Eye (tissue), 1 donor: ENCODE measurements at places on chromosomes 6 and 20.

- peak; percentile 42 for DNase-seq
Measured at GRCh38 chr6:37021356-37022129, 16.1 kb downstream of the FGD2 start.

DNA sequence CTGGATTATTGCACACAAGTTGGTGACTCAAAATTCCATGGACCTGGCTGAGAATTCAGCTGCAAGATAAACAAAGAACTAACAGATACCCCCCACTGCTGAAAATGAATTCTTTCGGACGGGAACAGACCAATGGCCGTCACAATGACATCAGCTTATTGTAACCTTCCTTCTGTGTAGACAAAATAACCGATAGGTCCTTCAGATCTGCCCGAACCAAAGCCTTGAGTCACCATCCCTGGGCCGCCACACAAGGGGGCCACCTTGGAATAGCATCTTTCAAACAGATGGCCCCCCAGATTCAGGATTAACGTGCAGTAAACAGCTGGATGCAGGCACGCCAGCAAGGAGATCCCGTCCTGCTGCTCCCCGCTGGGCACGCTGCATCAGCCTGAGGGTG, 214.0 kb upstream of the EXOC2 start:
- DNase-seq = peak; percentile 46

DNA sequence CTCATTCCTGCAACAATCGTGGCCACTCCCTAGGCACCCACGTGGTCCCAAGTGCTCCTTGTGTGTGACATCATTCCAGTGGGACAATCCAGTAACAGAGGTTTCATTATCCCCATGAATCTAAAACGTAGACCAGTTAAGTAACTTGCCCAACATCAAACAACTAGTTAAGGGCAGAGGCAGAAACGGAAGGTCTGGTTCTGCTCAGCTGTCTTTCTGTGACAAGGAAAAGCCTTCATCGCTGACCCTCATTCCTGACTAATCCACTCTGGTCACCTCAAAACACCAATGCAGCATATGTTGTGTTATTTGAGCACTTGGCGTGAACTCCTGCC, 261.4 kb upstream of the JARID2 start:
- peak; percentile 19 for DNase-seq

GRCh38 chr6:150033207-150033771, 8.0 kb upstream of the RAET1L start:
- DNase-seq = no peak

DNA sequence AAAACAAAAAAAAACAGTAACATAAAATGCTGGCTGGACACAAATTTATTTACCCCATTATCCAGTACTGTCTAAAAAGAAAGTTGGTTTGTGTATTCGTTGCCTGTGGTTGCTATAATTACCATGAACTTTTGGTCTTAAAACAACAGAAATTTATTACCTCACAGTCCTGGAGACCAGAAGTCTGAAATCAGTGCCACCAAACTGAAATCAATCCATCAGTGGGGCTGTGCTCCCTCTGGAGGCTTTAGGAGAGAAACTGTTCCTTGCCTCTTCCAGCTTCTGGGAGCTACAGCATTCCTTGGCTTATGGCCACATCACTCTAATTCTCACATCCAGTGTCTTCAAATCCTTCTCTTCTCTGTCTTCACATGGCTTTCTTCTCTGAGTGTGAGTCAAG, 79.4 kb downstream of the SNX5 start:
- DNase-seq = no peak

- no peak for DNase-seq
Measured at GRCh38 chr6:79384845-79385244, 150.4 kb upstream of the HMGN3 start.

DNA sequence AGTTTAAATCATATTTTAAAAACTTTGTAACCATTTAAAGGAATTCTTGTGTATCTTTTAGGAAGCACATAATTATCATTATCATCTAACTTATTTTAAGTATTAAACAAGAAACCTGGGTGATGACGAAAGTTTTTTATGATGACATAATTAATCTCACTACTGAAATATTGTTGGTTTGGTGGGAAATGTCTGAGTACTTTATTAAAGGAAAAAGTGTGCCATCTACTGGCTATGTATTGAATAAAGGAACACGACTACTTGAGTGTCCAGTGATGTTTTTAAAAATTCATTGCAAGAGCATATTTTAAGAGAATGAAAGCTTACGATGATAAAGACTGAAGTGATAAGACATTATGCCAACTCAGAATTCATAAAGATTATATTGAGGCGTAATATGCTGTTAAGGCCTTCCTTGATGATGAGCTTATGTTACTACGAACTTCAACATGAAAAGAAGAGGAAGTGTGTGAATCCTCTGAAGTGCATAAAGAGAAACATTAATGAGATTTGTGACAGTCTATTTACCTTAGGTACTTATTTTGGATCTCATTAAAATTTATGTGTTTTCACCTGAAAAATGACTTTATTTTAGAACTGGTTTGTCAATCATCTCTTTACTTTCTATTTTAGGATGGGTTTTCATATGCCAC, 12.0 kb upstream of the TRMT11 start:
- peak; percentile 77 for DNase-seq

- DNase-seq = no peak
Measured at GRCh38 chr6:44869321-44869897, 458.7 kb upstream of the RUNX2 start.

- DNase-seq = no peak
Measured at GRCh38 chr6:127291495-127291894, 24.8 kb downstream of the RNF146 start.

DNA sequence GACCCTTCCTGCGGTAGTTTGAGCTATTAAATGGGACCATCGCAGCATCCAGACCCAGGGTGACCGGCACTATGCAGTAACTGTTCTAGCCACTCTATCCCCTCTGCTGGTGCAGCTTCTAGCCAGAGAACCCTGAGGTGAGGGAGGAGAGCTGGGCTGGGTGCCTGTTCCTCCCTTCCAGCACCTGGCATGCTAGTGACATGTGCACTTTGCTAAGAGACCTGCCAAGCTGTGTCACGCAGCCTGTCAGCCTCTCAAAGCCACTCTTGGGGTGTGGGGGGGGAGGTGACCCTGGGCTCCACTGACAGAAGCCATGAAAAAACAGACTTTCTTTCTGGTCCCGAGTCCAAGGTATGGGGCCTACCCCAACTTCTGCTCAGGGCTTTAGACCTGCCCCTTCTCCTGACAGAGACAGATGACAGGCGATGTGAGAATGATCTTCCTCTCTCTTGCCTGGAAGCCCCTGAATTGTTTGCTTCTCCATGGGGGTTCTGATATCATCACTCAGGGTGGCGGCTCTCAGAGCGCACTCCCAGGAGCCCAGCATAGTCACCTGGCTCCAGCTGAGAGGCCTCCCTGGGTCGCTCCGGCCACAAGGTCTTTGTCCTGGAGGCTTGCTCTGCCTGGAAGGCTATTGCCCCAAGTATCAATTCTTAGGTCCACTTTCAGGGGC, 47.2 kb upstream of the MLN start:
- DNase-seq = no peak

DNA sequence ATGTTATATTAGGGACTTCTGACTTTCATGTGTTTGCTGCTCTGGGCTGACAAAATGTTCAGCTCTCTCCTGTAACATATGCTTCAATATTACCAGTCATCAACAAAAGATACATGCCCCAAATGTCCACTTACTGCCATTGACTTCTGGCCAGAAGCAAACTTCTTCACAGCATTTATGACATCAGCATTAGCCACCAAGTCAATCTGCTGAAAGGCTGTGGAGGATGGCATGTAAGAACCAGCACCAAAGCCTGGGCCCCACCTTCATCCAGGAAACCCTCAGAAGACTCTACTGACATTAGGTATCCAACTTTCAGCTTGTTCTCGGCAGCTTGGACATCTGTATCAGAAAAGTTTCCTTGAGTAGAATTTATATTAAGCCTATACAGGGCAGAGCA, 595.5 kb downstream of the COL12A1 start:
- no peak for DNase-seq

- DNase-seq = peak; percentile 24
Measured at GRCh38 chr6:51112731-51113130, 294.1 kb downstream of the TFAP2B start.

GRCh38 chr6:168331058-168331457, 11.5 kb upstream of the DACT2 start:
- DNase-seq = no peak

DNA sequence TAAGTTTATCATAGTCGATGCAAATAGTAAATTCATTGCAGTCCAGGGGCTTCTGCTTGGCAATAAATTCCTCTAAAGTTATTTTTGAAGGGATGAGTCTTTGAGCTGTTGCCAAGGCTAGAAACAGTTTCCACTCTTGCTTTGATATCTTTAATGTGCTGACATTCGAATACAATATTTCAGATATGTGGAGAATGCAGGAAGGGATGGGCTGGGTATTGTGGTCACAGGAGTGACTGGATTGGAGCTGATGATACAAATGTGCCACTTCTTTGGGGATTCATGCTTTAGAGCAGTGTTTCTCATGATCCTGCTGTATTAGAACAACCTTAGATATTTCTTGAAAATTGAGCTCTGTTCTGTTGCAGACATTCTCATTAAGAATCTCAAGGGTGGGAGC, 139.0 kb downstream of the PRDM13 start:
- DNase-seq = no peak

GRCh38 chr20:46128310-46129151, 10.4 kb downstream of the CD40 start:
- peak; percentile 69 for DNase-seq

DNA sequence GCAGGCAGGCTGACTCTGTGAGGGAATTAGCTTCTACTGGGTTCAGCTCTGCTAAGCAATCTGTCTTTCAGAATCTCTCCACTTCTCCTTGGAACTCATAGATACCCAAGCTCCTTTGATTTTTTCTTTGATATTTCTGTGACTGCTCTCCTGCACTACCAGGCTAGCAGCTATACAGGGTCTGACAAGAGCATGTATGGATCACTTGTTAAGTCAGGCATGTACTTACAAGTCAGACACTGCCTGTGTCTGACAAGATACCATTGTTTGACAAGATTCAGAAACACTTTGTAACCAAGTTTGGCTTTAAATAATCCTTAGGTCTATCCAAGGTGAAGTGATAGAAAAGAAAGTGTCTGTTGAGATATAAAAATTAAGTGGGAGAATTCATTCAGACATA, 79.5 kb downstream of the SESN1 start:
- peak; percentile 56 for DNase-seq

- no peak for DNase-seq
Measured at GRCh38 chr20:9491324-9491723, 23.1 kb upstream of the LAMP5 start.

DNA sequence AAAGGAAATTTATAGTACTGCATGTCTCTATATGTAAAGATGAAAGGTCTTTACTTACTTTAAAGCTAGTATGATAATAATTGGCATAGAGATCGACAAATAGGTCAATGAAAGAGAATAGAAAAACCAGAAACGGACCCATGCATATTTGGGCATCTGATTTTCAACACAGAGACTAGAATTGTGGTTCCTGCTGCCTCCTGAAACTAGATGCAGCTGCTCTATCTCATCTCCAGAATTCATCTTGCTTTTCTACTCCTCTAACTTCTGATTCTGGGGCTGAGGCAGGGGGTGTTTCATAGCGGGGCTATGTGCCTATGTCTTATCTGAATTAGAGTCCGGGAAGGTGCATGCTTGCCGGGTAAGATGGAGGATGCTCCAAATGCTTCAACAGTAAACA, 105.9 kb downstream of the ADTRP start:
- DNase-seq = no peak

- DNase-seq = no peak
Measured at GRCh38 chr20:10502098-10502526, 67.0 kb downstream of the SLX4IP start.

GRCh38 chr6:1636971-1637871, 27.5 kb downstream of the FOXC1 start:
- no peak for DNase-seq

DNA sequence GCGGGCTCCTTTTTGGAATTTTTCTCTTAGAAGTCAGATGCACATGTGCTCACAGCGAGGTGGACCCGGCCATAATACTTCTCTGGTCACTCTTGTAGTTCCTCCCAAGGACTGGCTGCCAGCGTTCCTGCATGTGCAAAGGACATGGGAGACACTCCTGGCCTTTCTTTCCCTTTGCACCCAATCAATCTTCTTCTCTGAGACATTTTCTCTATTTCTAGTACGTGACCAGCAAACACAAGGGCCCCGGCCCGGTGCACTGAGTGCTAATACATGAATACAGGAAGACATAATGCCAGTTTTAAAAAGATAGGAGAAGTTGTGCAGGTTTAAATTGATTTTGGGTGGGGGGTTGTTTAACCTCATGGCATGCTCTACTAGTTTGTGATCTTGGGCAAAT, 233.6 kb downstream of the SMOC2 start:
- no peak for DNase-seq

DNA sequence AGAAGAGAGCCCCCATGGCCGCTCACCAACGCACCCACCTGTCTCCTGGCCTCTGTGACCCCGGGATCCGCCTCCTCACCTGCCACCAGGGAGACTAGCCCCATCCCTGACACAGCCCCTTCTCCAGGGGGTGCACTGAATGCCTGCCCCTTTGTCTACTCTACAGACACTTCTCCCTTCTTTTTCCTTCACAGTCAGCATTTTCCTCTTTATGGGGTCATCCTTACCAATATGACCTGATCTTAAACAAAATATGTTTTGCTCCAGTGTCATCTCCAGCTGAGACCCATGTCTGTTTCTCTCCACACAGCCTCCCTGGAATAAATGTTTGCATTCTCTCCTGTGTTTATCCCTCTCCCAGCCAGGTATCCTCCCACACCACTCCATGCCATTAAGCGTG, 14.6 kb upstream of the CCR6 start:
- DNase-seq = no peak

- DNase-seq = no peak
Measured at GRCh38 chr6:116090251-116090650, 10.4 kb upstream of the NT5DC1 start.

DNA sequence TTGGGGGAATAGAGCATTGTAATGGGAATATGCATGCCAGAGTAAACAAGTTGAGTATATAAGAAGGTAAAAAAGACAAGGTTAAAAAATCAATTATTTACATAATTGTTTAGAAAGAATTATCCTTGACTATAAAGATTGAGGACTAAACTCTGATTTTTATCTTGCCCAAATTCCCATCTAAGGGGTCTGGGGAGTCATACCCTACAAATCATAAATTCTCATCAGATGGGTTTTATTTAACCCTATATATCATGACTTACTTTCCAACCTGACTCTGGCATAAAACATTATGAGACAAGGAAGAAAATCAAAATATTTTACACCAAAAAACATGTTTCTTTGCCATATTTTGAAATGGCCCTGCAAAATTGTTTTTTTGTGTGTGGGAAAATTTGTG, 12.7 kb downstream of the OR2B2 start:
- DNase-seq = no peak

- no peak for DNase-seq
Measured at GRCh38 chr6:105515054-105515453, 112.2 kb upstream of the PREP start.

- DNase-seq = peak; percentile 35
Measured at GRCh38 chr6:156438350-156438923, 338.7 kb upstream of the ARID1B start.

GRCh38 chr6:132812255-132812732, 2.1 kb upstream of the RPS12 start:
- no peak for DNase-seq

- DNase-seq = no peak
Measured at GRCh38 chr6:7241709-7242645, 71.0 kb downstream of the SSR1 start.
